ENCODE measurements at places on chromosomes 12 and 14.
A peak's percentile ranks its signal among the peaks of the same experiment; 100 is the strongest.

DNA sequence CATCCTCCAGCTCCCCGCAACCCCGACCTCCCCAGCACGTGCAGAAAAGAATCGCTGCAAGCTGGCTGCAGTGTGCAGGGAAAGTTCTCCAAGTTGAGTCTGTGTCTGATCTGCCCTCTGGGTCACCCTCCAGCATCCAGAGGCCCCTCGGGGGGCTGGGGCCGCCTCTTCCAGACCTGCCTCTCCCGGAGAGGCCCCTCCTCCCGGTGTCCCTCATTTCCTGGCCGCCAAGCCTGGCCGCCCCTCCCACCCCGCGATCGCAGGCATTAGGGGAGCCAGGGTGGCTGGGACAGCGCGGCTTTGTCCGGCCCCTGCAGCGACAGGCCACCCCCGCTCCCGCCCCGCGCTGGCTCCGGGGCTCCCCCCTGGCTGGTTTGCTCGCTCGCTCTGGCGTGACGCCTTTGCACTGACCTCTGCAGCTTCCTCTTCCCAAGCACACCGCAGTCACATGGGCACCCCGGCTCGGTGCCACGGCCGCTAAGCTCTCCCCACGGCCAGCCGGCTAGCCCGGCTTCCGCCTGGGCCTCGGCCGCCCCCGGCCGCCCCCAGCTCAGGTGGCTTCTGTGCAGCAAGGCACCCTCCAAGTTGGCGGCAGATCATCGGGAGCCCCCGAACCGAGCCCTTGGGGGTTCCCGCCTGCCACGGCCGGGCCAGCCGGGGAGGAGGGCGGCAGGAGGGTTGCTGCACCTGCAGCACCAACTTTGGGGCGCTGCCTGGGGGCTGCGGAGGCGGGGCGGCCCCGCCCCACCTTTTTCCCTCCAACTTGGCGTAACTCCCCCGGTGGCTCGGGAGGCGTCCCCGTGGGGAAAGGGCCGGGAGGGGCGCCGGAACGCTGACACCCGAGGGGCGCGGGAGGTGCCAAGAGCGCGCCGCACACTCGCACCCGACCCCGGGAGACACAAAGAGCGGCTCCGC is 43.7 kb downstream of the KDM2B start:
- DNase-seq = peak; percentile 61

DNA sequence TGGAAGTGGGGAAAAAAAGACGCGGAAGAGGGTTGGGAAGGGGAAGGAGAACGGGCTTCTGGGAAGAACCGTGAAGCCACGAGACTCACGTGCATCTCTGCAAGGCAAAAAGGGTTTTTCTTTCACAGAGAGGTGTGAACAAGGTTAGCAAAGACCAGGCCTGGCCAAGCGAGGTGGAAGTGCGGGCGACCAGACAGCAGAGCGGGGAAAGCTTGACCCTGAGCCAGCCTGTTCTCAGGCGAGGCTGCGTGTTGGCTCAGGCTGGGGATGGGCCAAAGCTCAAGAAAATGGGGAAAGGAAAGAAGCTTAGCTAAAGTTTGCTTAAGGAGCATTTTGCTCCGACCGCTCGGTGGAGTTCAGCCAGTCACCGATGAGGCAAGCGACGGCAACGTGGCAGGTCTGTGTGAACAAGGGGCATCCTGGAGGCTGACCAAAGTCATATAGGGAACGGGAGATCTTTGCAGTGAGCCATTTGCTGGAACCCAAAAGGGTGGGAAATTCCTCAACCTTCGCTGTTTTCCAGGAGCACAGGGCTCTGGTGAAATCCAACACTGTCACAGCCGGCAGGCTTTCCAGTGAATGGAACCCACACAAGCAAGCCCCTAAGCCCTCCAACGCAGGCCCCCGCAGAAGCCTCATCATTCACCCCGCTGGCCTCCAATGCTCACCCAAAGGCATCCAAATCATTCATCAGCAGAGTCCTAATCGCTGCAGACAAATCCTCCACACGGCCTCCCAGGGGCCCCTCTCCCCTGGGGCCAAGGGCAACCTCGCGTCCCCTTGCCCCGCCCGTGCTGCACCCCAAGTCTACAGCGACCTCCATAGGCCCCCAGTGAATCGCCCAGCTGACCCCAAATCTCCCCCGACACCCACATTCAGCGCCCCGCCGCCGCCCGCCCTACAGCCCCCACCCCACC is 754 bp downstream of the ZNF605 start:
- DNase-seq = peak; percentile 46

DNA sequence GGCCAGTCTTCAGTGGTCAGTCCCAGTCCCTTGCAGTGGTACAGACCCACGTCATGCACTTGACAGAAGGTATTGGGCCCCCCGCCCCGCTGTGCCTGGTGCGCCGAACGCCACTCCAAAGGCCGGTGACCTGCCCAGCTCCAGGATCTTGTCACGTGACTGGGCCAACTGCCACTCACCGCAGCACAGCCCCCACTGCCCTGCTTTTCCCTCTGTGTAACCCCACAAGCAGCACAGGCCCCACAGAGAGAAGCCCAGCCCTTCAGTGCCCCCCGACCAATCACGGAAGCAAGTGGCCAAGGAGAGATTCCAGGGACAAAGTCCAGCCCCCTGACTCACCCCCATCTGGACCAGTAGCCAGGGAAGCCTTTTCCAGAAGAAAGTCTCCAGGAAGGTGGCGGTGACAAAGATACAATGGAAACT is 498 bp downstream of the GPR132 start:
- DNase-seq = no peak

- no peak for DNase-seq
Observed at GRCh38 chr12:63846238-63846967, 1.9 kb downstream of the SRGAP1 start.

DNA sequence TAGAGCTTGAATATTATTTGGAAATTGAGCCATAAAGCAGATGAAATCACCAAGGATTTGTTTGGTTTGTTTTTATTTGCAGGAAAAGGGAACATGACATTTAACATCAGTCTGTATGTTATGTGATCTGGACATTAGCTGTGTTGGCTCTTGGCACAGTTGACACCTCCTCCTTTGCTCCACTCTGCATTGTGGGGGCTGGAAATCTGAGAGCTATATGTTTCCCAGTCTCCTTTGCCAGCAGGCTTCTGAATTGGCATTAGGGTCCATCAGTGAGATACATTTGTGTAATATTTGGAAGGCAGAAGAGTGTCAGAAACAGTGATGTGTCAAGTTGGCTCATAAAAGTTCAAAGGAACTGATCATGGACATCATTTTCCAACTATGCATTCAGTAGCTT is 322.1 kb upstream of the ATP2B1 start:
- DNase-seq = no peak

DNA sequence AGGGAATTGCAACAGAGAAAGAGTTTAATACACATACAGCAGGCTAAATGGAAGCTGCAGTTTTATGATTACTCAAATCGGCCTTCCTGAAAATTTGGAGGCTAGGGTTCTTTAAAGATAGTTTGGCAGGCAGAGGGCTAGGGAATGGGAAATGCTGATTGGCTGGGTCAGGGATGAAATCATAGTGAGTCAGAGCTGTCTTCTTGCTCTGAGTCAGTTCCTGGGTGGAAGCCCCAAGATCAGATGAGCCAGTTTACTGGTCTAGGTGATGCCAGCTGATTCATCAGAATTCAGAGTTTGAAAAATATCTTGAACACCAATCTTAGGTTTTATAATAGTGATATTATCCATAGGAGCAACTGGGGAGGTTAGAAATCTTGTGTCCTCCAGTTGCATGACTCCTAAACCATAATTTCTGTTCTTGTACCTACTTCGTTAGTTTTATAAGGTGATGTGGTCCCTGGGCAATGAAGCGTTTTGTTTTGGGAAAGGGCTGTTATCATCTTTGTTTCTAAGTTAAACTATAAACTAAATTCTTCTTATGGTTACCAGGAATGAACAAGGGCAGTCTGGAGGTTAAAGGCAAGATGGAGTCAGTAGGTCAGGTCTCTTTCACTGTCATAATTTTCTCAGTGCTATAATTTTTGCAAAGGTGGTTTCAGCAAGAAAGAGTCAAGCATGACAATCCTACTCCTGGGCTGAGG is 257.8 kb upstream of the CCDC196 start:
- no peak for DNase-seq
